ENCODE measurements at places on chromosomes 3 and 15.

GRCh38 chr15:31435261-31435911, 108.8 kb downstream of the KLF13 start:
- DNase-seq = peak; percentile 13

GRCh38 chr15:48688493-48688892, 43.0 kb upstream of the FBN1 start:
- DNase-seq = no peak

- no peak for DNase-seq
Measured at GRCh38 chr3:8793242-8793641, 23.8 kb upstream of the OXTR start.

- no peak for DNase-seq
Measured at GRCh38 chr3:163543662-163544061, 1534.6 kb downstream of the SI start.

- DNase-seq = no peak
Measured at GRCh38 chr3:21484057-21484827, 266.8 kb downstream of the ZNF385D start.

- DNase-seq = no peak
Measured at GRCh38 chr3:133998691-133999241, 31.0 kb downstream of the SLCO2A1 start.

DNA sequence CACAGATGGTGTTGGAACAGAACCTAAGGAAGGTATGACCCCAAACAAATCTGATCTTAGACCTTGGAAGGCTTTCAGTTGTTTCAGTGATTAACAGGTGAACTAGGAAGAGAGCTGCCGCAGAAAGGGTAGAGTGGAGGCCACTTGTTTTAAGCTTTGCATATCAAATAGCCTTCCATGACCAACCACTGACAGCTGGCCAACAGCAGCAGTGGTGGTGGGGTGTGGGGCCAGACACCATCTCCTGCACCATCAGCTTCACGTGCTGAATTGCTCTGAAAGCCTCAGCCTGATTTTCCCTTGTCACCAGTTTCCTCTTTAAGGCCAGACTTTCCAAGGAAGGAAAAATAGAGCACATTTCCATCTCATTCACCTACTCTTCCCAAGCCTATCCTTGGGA, 16.6 kb upstream of the OSBPL11 start:
- DNase-seq = no peak

GRCh38 chr15:41993472-41994170, 21.3 kb upstream of the EHD4 start:
- no peak for DNase-seq

- no peak for DNase-seq
Measured at GRCh38 chr15:74958908-74959585, 2.5 kb upstream of the RPP25 start.

GRCh38 chr3:104635872-104636580, 730.7 kb upstream of the ALCAM start:
- no peak for DNase-seq

- DNase-seq = no peak
Measured at GRCh38 chr15:51750792-51751696, at the start of gene TMOD2. Gene TMOD2, plus strand, starts transcription at chr15:51751597. Its CDS starts 14,845 bp downstream, at chr15:51766442.

DNA sequence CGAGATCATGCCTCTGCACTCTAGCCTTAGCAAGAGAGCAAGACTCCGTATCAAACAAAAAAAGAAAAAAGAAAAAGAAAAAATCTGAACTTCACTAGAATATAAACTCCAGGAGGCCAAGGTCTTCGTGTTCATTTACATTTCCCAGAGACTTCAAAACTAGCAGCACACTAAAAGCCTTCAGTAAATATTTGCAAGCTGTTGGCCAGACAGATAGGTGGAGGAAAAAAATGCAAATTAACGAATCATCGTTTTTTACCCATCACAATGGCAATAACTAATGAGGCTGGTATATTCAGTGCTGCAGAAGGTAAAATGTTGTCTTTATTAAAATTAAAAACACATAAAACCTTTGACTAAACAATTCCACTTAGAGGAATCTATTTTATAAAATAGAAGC, 80.6 kb downstream of the CLASP2 start:
- DNase-seq = no peak

GRCh38 chr3:4634894-4635293, 141.7 kb downstream of the ITPR1 start:
- DNase-seq = no peak

DNA sequence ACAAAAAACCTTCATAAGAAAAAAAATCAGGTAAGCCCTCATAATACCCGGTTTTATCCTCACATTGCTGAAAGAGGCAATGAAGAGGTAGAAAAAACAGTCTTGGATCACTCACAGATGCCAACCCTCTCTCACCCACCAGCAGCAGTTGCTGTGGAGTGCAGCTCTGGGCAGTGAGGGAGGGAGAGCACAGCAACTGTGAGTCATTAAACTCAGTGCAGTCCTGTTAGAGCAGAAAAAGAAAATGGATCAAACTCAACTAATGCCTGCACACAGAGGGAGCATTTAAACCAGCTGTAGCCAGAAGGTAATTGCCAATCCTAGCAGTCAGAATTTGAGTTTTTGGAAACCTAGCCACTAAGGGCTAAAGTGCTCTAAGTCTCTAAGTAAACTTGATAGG, 1050.6 kb upstream of the ALCAM start:
- DNase-seq = no peak

- no peak for DNase-seq
Measured at GRCh38 chr15:34780725-34781124, 14.6 kb downstream of the ACTC1 start.

GRCh38 chr15:60840703-60841411, 361.9 kb upstream of the ICE2 start:
- DNase-seq = no peak

DNA sequence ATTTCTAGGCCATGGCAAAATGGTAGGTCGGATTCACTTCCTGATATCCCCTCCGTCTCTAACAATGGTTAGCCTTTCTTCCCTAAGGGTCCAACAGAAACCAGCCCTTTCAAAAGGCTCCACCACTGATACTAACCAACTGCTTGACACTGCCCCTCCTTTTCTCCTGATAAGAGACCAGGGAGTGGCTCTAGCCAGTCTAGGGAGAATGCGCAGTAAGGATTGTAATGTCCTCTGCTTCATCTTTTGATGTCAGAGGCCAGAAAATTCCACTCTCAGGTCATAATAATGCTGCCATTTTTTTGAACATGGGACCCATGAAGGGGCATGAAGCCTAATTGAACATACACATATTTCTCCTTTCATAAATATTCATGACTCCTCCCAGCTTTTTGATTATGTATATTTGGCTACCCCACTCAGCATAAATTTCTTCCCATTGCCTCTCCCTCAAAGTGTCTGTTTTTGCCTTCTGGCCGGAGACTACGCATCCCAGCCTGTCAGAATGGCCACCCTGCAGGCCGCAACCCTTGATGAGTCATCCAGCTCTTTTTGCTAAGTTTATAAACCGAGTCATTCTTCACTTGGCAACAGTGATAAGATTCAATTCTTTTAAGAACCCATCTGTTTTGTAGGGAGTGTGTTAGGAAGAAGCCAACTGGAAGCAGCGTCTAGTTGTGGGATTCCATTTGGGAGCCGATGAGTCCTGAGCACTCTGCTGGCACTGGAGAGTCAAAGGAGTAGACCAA, 189.0 kb upstream of the MCTP2 start:
- no peak for DNase-seq

- no peak for DNase-seq
Measured at GRCh38 chr15:57432141-57432741, 55.9 kb downstream of the CGNL1 start.

- no peak for DNase-seq
Measured at GRCh38 chr3:113601240-113601639, 68.9 kb downstream of the SIDT1 start.

- DNase-seq = no peak
Measured at GRCh38 chr15:32802286-32802936, 84.6 kb downstream of the GREM1 start.

- no peak for DNase-seq
Measured at GRCh38 chr3:8606701-8607231, 37.8 kb downstream of the SSUH2 start.

DNA sequence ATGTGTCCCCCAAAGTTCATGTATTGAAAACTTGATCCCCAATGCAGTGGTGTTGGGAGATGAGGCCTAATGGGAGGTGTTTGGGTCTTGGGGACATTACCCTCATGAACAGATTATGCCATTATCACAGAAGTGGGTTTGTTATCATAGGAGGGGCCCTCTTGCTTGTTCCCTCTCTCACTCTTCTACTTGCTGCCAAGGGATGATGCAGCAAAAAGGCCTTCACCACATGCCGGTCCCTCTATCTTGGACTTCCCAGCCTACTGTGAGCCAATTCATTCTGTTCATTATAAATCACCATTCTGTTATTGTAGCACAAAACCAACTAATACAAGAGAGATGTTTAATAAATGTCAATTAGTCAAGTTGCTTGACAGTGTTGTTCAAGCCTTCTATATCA, 47.2 kb downstream of the FAM227B start:
- DNase-seq = no peak

GRCh38 chr15:60195611-60196010, 191.5 kb downstream of the FOXB1 start:
- DNase-seq = no peak

- no peak for DNase-seq
Measured at GRCh38 chr15:101642361-101642760, 9.8 kb downstream of the TM2D3 start.

DNA sequence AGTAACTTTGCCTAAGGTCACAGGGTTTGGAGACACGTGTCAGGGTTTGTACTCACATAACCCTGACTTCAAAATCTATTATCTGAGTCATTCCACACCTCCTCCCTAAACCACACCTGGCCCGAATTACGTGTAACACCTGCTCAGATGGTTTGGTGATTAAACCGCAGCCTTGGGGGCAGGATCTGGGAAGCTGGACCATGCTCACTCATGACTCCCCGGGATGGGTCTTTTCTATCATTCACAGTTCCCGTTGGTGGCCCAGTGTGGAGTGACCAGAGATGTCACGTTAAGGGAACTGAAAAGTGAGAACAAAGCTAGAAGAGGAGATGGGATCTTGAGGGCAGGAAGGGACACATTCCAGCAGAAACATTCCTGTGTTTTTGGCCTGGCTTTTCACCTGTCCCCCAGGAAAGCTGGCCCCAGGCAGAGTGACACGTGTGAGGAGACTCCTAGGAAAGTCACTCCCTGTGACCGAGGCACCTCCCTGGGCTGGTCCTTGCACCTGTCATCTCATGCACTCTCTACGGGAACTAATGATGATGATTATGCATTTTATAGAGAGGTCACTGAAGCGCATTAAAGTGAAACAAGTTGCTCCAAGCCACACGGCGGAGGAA, 75.4 kb upstream of the POMGNT2 start:
- no peak for DNase-seq

- DNase-seq = no peak
Measured at GRCh38 chr3:177362626-177363025, 165.3 kb upstream of the TBL1XR1 start.

GRCh38 chr3:160982491-160982890, 122.7 kb downstream of the B3GALNT1 start:
- no peak for DNase-seq

GRCh38 chr15:71293723-71294122, 178.5 kb downstream of the THSD4 start:
- no peak for DNase-seq

DNA sequence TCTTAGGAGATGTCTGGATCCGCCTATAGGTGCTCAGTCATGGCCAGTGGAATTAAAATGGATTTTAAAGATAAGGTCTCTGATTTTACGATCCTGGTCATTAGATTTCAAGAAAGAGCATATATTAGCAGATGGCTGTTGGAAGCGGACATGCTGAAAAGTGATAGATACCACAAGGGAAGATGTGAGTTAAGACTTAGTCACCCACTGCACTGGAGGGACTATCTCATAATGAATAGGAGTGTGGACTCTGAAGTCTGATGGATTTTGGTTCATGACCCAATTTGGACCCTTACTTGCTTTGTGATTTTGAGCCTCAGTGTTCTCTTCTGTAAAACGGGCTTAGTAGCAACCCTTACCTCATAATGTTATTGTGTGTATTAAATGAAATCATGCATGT, 214.7 kb downstream of the CHST2 start:
- DNase-seq = no peak

DNA sequence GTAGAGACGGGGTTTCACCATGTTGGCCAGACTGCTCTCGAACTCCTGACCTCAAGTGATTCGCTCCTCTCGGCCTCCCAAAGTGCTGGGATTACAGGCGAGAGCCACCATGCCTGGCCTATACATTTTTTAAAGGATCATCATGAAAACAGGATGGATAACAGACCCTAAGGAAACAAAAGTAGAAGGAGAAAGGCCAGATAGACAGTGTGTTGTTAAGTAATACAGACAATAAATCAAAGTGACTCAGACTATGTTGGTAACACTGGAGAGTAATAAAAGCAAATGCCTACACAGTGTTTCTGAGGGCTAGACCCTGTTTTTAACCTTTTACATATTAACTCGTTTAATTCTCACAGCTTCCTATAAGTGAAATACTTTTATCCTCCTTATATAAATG, 133.8 kb upstream of the MCTP2 start:
- no peak for DNase-seq

GRCh38 chr3:11662392-11662990, 18.8 kb upstream of the VGLL4 start:
- no peak for DNase-seq

DNA sequence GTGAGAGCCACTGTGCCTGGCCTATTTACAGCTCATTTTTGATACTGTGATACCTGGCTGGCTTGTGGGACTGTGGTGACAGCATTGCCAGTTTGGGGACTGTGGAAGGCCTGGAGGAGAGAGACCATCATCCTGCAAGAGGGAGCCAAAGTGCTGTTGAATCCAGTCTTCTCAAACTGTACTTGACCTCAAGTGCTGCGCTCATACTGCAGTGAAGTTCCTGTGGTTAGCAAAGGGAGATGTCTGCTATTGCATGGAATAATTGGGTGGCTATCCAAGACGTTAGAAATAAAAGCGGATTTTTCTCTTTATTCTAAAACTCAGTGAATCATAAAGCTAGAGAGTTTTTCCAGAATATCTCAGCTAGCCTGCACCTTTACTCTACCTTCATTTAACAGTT, 83.4 kb downstream of the CCK start:
- no peak for DNase-seq

GRCh38 chr3:175989161-175989560, 1130.0 kb downstream of the NAALADL2 start:
- DNase-seq = no peak

- DNase-seq = no peak
Measured at GRCh38 chr3:38122712-38123290, 14.1 kb downstream of the ACAA1 start.

DNA sequence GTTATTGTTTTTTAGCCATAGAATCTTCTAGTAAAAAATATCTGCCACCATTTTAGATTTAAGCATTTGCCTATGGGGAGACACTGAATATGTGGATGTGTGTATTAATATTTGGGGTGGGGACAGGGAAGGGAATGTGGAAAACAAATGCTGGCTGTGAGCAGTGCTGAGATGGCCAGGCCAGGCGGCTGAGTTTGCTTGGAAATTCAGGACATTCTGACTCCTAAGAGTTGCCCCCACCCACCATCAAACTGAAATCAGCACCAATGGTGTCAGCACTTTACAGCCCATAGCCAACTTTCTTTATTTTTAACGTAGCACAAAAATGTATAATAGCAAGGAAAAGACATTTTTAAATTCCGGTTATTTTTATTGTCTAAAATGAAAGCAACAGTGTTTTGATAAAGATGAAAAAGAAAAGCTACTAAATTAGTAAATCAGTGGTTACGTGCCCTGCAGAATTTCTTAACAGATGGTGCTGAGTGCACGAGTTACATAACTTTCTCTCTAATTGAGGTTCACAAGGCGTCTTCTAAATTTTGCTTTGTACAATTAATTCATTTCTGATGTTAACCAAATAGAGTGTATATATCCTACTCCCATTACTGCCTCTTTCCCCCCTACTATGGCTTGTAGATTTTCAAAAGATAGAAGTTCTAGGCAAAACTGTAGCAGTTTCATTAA, 34.0 kb downstream of the B3GALNT1 start:
- no peak for DNase-seq

GRCh38 chr3:171671709-171672108, 138.6 kb downstream of the PLD1 start:
- no peak for DNase-seq
